ENCODE measurements at places on chromosomes 4 and X. TPM values are rescaled to one million over a fixed set of nuclear protein-coding genes. Genes with fewer than 3 reads are reported as not detected.

- DNase-seq: no peak
These were observed 654.6 kb downstream of the RAPGEF2 start for GRCh38 chr4:159757499-159757898.

DNA sequence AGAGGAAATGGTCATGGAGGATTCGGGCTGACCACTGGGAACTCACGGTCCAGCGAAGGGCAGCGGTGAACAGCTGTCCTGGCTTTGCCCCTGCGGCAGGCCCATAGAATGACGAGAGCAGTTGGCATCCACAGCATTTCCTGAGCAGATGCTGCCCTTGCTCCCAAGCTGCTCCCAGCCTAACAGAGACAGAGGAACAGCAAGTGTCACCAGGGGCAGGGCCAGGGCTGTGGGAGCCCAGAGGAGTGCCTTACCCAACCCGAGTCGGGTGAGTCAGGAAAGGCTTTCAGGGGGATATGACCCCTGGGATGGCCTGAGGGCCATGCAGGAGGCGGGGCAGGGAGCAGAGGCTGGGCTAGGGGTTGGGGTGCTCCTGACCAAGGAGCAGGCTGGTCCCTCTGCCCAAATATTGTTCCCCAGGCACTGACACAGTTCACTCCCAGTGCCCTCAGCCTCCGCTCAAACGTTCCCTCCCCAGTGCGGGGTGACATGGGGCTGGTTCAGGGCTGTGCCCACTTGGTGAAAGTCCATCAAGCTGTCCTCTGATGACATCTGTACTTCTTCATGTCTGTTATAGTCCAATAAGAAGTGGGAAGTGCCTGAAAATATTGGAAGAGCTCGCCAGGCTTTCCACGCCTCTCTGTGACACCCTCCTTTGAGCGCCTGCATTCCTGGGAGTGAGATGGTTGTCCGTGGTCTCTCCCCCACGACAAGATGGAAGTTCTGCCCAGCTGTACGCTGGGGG is 64.7 kb upstream of the GPR78 start:
- DNase-seq: no peak

GRCh38 chr4:5712517-5712916 is 1.5 kb downstream of the EVC start:
- DNase-seq: no peak

- DNase-seq: no peak
These were observed 11.8 kb downstream of the AMBN start for GRCh38 chr4:70603856-70604255.

DNA sequence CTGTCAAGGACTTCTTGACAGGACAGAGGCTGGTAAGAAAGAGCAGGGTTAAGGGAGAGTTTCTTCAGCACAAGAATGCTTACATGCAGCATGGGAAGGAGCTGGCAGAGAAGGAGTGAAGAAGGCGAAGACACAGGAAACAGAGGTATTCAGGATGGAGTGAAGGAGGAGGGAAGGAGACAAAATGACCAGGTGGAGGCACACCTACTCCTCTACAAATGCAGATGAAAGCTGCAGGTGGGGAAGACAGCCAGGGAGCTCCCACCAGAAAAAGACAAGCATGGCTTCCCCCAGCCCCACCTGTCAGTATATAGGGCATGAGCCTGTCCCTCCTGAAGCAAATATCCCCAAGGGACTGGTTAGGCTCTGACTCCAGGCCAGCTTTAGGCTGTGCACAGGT is 29.6 kb upstream of the NKRF start:
- DNase-seq: no peak

- no peak for DNase-seq
These were observed 31.6 kb downstream of the SYNPO2 start for GRCh38 chr4:118920247-118920646.

- no peak for DNase-seq
These were observed 47.7 kb upstream of the SYTL5 start for GRCh38 chrX:37958525-37959211.

DNA sequence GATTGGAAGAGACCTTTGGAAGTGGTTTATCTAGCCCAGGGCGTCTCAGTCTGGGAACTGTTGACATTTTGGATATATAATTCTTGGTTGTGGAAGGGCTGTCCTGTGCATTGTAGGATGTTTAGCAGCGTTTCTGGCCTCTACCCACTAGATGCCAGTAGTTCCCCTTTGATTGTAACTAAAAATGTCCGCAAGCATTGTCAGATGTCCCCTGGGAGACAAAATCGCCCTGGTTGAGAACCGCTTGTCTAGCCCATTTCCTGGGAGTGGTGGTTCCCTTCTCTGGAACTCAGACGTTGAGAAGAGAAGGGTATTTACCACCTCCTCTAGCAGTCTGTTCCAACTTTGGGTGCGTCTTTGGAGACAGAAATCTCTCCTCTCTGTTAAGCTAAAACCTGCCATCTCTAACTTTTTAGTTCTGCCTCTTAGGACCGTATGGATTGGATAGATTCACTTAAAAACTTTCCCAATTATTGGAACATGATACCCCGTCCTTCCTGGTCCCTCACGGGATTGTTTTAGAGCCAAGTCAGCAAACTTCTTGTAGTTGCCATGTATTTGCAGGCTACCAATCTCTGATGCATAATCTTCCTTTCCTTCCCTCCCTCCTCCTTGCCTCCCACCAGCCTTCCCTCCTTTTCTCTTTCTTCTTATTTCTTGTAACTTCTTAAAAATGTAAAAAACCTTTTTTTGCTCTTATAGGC is 13.9 kb downstream of the TMEM165 start:
- no peak for DNase-seq

DNA sequence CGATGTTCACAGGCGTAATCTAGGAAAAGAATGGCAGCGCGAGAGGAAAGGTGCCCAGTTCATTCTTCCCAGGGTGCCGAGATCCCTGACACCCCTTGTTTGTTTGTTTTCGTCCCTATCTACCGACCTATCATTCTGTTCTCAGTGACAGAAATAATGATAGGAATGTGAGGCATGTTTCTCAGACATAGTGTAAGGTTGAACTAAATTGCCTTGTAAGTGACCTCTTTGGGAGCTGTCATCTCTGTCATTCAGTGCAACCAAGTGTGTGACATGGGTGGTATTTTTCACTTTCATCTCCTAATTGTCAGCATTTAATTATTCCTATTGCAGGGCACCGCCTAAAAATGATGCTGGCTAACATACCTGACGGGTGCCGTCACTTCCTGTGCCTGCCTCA is 24.4 kb downstream of the CLDN22 start:
- DNase-seq: no peak

DNA sequence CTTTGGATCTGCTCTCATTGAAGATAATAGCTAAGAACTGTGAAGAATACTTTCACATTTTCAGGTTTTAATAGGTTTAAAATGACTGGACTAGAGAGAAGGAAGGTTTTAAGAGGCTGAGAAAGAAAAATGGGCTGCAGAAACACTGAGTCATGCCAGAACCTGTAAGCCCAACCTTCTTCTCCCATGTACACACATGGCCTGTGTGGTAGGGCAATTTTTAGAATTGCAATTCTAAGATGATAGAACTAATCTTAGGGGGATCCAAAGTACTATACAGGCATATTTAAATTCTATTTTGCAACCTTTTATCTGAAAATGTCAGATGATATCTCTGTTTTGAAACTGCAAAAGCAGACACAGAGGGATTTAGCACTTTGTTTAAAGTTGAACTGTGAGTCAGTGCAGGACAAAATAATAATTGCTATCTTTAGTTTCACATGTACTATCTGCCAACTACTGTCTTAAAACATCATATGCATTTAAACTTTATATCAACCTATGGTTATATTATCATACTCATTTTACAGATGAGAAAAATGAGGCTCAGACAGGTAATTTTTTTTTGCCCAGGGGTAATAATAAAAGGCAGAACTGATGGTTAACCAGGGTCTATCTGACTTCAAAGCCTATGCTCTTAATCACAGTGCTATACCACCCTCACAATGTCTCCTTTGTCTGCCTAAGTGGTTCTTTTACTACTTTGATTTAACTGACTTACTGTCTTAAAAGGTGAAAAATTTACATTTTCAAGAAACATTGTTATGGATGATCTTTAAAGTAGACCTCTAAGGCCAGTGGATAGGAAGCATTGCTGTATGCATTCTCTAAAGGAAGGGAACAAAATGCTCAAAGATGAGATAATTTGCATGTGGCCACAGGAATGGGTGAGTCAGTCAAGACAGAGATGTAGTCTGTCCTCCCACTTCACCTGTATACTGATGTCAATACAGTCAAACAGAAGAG is 4.3 kb downstream of the TMPRSS11E start:
- DNase-seq: no peak

- no peak for DNase-seq
These were observed 926.1 kb downstream of the ADGRL3 start for GRCh38 chr4:62126064-62126732.

- DNase-seq: no peak
These were observed 111.2 kb upstream of the ZNF827 start for GRCh38 chr4:146049802-146050201.

DNA sequence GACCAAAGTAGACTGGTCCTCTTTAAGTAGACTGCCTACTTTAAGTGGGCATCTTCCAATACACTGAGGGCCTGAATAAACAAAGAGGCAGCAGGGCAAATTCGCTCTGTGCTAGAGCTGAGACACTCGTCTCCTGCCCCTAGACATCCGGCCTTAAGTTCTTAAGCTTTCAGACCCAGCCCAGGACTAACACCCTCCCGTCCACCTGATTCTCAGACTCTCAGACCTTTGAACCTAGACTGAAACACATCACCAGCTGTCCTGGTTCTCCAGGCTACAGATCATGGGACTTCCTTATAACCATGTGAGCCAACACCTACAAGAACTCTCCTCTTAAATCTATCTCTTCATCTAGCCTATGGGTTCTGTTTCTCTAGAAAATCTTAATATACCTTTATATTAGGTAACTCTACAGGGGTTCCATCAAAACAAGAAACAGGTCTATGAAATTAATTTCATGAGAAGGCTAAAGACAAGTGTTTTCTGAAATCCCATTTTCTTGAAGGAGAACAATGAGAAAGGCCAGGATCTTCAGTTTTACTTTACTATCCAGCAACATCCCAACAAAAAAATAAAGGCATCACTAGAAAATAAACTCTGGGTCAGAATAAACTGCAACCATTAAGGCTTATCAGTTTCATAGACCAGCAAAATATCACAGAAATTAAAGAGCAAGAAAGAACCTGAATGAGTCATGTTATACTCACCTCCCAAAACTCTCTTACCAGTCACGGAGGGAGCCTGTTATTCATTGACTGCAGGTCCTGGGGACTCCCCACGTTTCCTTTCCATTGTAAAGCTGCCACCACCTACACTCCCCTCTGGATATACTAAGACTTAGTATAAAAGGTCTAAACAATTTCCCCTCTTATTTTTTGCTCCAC is 14.8 kb downstream of the ADGRA3 start:
- no peak for DNase-seq

DNA sequence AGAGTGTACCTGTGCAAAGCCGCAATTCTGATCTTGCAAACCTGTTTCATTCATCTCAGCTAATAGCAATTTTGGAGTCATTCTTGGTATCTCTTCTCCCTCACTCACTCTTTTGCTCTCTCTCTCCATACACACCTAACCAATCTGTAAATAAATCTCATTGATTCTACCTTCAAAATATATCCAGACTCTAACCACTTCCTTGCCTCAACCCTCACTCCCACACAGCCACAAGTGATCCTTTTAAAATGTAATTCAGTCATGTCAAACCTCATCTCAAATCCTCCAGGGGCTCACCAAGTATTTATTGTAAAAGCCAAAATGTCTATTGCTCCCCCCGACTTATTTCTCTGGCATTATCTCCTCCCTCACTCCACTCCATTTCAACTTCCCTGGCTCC is 51.7 kb upstream of the SLC10A4 start:
- DNase-seq: peak; percentile 57

DNA sequence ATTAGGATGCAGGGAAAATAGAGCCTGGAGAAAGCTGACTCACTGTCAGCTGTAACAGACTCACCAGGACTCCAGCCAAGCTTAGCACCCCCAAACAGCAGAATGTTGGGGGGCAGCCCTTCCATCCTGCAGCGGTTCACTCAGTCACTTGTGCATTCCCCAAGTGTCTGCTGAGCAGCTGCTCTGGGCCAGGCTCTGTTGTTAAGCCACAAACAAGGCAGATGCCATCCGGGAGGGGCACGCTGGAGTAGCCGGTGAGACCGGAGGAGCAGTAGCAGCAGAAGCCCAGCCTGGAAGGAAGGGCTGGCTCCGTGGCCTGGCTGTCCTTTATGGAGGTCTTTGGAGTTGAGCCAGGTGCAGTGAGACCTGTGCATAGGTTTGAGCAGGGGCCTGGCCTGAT is 22.0 kb downstream of the CCNQ start:
- no peak for DNase-seq

The DUX4 gene
- total RNA-seq: not detected

The BEX5 gene
- 2.4 TPM for total RNA-seq

The SASH3 gene
- 248 TPM for total RNA-seq

- no peak for DNase-seq
These were observed 74.9 kb upstream of the SCML1 start for GRCh38 chrX:17662391-17662790.

The ALB gene
- total RNA-seq: not detected

DNA sequence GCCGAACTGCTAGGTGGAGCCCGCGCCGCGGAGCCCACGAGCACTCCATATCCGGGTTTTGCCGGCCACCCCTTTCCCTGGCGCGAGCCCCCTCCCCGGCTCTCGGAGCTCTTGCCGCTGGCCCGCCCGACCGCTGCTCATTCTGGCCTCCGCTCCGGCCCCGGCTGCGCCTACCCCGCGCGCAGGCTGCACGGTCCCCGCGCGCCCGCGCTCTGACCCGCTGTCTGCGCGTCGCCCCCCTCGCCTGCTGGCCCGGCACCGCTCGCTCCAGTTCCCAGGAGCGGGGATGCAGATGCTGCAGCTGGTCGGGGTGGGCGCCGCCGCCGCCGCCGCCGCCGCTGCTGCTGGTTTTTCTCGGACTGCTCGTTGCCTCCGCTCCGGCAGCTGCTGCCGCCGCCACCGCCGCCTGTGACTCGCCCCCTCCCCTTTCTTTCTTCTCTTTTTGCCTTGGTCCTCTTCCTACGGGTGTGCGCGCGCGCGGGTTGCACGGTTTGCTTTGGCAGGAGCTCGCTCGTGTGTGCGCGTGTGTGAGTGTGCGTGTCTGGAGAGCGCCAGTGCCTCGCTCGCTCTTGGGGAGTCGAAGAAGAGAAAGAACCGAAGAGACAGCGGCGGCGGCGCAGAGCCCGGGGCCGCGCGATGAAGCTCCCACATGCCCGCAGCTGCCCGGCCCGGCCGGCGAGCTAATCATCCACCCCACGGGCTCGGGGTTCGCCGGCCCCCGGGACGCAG is at the start of gene ADGRL3:
TSS of gene ADGRL3 (plus strand) at position 140 of the 729 bp plus-strand sequence.
- DNase-seq: no peak

DNA sequence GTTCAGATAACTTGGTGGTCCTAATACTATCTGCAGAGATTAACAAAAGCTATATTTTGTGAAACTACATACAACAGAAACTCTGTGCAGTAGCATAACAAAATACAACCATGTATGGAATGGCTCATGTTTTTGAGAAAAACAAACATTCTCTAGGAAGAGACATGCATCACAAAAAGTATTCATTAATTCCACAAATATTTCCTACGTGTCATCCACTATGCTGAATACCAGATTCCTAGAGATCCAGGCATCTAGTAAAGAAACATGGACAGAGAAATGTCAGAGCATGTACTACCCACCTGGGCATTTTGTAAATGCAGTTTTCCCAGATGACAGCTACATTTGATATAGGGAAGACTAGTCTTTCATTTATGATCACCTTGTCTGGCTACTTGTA is 248.1 kb downstream of the OPHN1 start:
- no peak for DNase-seq

- no peak for DNase-seq
These were observed 69.4 kb upstream of the ACSL1 start for GRCh38 chr4:184895012-184895695.
